DMS153 (cell line): ENCODE measurements at places on chromosomes 4 and X.

DNA sequence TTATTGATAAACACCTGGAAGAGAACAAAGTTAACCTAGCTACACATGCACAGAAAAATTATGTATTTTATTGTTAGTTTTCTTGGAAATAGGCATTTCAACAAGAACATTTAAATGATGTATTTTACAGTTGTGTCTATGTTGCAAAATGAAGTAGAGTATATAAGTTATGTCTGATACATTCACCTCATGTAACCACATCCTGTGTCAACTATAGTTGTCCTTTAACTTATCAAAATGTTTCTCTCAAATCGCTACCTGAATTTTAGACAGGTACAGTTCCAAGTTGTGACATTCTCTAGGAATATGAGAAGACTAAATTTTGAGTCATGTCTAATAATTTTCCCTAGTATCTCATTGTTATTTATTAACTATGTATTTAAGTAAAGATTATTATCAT is 27.2 kb upstream of the TNIP3 start:
- DNase-seq: no peak

DNA sequence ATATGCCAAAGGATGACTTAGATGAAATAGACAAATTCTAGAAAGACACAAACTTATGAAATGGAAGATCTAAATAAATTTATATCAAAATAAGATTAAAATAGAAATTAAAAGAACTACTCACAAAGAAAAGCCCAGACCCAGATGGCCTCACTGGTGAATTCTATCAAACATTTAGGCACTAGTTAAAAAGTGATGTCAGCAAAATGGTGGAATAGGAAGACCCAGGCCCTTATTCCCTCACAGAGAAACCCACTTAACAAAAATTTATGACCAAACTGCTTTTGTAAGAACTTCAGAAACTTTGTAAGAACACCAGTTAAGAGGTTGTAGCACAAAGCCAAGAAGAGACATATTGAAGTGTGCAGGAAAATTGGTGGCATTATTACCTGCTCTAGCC is 129.5 kb downstream of the GATB start:
- DNase-seq: no peak

GRCh38 chr4:104592183-104592582 is 97.5 kb upstream of the CXXC4 start:
- peak; percentile 17 for DNase-seq

DNA sequence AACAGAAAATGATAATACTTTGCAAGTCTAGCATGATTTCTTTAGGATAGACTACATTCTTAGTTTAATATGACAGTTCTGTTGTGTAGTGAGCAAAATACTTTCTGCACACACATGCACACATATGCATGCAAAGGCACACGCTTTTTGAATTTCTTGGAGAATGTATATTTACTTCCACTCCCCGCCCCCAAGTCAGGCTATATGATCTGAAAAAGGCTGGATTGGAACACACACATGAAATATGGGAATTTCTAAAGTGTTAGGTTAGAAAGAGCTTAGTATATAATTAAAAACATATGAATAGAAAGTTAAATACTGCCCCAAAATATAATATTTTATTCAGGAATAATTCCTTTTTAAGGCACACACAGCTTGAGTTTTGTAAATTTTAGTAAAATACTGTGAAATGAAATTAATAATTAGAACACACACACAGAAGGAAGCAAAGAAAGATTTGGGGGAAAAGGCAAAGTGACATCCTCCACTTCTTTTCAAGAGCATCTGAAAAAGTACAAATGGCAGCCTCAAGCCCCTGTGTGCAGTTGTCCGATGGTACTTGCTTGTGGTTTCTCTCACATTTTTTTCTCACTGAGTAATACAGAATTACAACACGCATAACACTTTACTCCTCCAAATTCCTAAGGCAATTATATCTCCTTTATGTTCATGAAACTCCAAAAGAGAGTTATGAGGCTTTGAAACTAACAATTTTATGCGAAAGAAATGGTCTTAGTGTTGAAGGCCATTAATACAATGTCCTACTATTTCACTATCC is 228.9 kb upstream of the ETNPPL start:
- no peak for DNase-seq

DNA sequence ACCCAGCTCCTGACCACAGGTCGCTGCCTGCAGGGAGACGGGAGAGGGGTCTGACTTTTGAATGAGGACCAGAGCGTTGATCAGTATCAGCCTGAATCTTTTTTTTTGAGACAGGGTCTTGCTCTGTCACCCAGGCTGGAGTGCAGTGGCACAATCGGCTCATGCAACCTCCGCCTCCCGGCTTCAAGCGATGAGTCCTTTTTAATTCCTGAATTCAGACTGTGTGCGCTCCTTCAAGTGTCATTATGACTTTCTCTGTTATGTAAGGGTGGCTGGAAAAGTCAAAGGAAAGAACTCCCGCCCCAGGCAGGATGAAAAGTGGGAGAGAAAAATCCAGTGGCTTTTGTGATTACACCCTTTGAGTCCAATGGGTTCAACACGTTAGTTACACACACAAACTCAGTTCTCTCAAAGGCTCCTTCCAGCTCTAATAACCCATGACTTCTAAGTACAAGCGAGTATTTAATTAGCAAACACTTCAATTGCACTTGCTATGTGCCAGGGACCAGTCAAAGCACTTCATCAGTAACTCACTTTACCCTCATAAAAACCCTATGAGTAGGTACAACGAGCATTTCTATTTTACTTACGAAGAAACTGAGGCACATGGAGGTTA is 44.4 kb downstream of the PDHA1 start:
- no peak for DNase-seq

DNA sequence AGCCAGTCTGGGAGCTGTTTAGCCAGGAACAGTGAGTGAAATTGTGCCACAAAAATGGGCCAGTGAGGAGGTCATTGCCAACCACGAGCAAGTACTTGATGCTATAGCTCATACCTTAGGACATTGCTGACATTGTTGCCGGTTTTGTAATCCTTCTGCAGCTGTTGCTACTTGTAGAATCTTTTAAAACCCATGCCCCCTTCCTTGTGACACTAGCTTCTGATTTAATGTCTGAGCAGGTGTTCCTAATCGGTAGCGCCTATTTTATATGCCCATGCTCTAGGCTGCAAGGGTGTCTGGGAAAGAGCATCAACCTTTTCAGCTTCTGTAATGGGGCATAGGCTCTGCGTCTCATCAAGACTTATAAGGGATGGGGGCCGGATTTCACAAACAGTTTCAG is 2.6 kb downstream of the POLA1 start:
- DNase-seq: no peak

DNA sequence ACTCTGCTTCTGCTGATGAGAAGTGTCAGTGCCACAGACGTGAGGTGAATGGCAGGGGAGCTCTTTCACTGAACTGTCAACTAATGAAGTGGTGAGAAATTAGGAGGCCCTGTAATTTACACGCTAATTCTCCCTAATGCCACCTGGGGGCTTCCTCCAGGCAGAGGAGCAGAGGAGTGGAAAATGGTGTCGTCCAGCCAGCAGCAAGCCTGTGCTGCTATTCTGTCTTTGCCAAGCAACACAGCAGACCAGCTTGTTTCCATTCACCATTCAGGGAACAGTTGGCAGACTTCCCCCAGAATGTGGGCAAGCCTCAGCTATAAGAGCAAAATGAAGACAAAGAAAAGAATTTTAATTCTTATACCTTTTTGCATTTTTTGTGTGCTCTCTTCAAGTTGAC is 245.2 kb upstream of the TET2 start:
- DNase-seq: no peak

- no peak for DNase-seq
These were observed 31.2 kb upstream of the HGFAC start for GRCh38 chr4:3410401-3411135.

GRCh38 chrX:154545673-154546274 is 872 bp downstream of the G6PD start:
- DNase-seq: no peak

- DNase-seq: peak; percentile 67
These were observed 76.7 kb upstream of the HS3ST1 start for GRCh38 chr4:11505221-11505971.

DNA sequence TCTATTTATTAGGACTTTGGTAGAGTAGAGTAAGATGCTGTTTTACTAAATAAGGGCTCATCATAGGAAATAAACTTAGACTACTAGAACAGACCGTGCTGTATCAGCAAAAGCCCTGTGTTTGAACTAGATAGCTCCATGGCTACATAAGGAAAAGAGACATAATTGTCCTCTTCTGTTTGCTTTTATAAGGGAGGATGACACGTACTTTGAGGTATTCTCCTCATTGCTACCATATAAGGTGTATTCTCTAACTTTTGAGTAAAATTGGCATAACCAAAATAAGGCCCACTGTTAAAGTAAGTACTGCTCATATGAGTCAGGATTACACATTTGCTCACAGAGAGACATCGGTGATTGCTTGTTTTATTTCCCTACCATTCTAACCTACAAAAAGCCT is 64.3 kb downstream of the PDLIM5 start:
- peak; percentile 32 for DNase-seq

DNA sequence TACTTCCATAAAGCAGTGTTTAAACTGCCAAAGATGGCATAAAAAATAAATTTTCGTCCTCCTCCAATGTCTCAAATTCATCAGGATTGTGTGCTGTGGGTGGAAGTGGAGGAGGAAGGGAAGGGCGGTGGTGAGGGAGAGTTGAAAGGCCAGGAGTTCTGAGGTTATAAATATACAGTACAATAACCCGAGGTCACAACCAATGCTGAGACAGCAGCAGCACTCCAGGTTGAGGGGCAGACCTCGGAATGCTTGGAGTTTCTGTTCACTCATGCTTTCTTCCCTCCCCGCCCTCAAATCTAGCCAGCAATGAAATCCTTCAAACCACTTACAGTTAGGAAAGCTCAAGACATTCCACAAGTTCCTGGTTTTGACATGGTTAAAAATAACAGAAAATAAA is 134.0 kb upstream of the SMAD1 start:
- DNase-seq: no peak

GRCh38 chr4:63921561-63921960 is 487.7 kb downstream of the TECRL start:
- no peak for DNase-seq

- DNase-seq: no peak
These were observed 134.2 kb downstream of the EIF4E start for GRCh38 chr4:98794565-98795205.

- no peak for DNase-seq
These were observed 197.1 kb upstream of the UGT8 start for GRCh38 chr4:114401483-114401882.

DNA sequence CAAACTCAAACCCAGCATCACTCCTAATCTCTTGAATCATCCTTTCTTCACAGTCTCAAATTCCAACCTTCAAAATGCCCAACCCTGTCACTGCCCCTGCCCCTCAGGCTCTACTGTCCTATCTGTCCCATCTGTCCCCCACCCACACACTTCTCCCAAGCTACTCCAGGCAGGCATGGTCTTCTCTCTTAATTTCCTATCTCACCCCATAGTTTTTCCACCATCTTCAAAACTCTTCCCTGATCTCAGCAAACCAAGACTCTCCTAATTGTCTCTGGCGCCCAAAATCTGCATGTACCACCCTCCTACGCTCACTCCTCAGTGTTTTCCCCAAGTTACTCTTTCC is 644 bp downstream of the LAMP2 start:
- DNase-seq: no peak

- no peak for DNase-seq
These were observed 35.0 kb downstream of the PROM1 start for GRCh38 chr4:16048619-16049419.

- no peak for DNase-seq
These were observed 3.9 kb downstream of the UBA1 start for GRCh38 chrX:47197526-47197925.

- no peak for DNase-seq
These were observed 66.4 kb upstream of the MAOA start for GRCh38 chrX:43589735-43590134.

- no peak for DNase-seq
These were observed 296.1 kb upstream of the UGT8 start for GRCh38 chr4:114302472-114302871.

- no peak for DNase-seq
These were observed 707.8 kb downstream of the STIM2 start for GRCh38 chr4:27568236-27568951.

DNA sequence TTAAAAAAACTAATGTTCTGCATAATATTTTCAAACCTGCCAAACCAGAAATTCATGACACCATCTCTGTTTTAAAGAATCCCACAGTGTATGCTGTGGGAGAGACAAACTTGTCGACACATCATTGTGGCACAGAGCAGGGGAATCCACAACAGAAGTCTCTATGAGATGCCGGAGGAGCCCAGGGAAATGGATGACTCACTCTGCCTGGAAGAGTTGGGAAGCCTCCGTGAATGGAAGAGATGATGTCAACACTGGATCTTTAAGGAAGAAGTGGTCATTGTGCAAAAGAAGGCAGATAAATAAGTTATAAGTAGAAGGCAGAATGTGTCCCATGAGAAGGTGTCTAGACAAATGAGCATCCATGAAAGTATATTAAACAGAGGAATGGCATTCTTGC is 595.1 kb downstream of the RAB28 start:
- DNase-seq: no peak

- DNase-seq: no peak
These were observed 522.2 kb downstream of the GLUD2 start for GRCh38 chrX:121569609-121570008.

GRCh38 chr4:61011051-61011450 is 189.1 kb upstream of the ADGRL3 start:
- DNase-seq: no peak

DNA sequence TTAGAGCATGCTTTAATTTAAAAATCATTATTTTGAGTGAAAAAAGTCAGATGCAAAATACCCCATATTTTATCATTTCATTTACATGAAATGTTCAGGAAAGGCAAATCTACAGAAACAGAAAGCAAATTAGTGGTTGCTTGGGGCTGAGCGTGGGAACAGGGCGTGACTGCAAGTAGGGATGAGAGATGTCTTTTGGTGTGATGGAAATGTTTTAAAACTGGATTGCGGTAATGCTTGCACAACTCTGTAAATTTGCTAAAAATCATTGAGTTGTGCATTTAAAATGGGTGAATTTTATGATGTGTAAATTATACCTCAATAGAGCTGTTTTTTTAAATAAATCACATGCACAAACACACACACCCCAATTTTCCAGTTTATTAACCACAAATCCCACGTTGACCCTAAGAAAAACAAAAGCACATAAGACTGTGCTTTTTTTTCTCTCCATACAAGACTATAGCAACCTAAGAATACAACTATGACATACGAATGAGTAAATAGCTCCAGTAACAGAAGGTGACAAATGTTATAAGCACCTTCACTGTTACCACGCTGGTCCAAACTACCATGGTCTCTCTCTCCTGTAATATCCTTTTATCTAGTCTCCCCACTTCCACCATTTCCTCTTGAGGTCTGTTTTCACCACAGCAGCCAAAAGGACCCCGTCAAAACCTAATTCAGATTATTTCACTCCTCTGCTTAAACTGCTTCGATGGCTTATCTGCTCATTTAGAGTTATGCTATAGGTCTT is 37.2 kb downstream of the FRMD7 start:
- no peak for DNase-seq

DNA sequence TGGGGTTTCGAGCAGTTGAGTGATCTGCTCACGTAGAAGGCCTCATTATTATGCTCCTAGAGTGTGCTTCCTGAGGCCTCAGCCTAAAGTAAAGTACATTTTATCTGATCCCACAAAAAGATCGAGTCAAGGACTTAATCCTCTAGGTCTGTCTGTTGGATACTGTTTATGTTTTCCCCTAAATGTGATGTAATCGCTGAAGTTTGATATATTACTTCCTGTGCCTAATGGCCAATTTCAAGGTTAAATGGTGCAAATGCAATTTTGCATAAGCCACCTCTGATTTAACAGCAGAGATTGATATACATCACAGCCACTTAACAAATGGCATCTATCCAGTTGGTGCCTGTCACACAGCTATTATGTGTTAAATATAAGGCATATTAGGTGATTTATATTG is 19.4 kb upstream of the SERTM2 start:
- DNase-seq: no peak
